ENCODE measurements at places on chromosomes 13 and 19.

DNA sequence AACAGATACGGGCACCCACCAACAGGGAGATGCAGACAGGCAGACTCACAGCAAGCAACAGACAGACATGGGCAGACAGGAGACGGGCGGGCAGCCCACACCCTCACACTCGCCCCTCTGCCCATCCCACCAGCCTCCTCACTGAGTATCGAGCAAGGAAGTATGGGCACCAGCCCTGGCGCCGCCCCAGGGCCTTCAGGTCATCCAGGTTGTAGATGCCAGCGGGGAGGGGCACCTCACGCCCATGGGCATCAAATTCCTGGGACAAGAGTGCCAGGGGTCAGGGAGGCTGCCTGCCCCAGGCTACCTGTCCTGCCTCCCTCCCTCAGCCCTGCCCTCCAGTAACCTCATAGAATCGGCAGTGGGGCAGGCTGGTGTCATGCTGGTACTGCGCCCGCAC is 5.7 kb downstream of the ERCC2 start:
- DNase-seq: no peak

GRCh38 chr13:40564342-40565001 is 102.0 kb downstream of the FOXO1 start:
- no peak for DNase-seq

- no peak for DNase-seq
These were observed 18.5 kb downstream of the EPSTI1 start for GRCh38 chr13:42973581-42973980.

GRCh38 chr13:85662186-85662585 is 137.0 kb downstream of the SLITRK6 start:
- no peak for DNase-seq

GRCh38 chr13:52421216-52421615 is 15.2 kb upstream of the THSD1 start:
- no peak for DNase-seq

GRCh38 chr19:43224855-43225253 is 19.4 kb upstream of the PSG4 start:
- no peak for DNase-seq

Data from thymus (tissue), 14 donors.